Ureter (tissue), 1 donor: ENCODE measurements at places on chromosomes 7 and 10. TPM values are rescaled to one million over a fixed set of nuclear protein-coding genes. Genes with fewer than 3 reads are reported as not detected.

TAS2R5 gene
- 6.2 TPM for total RNA-seq

HKDC1 gene
- 0.10 TPM for total RNA-seq

MOGAT3 gene
- total RNA-seq = not detected

HYAL4 gene
- total RNA-seq = 0.23 TPM

PIK3AP1 gene
- total RNA-seq = 3.3 TPM

NPSR1 gene
- total RNA-seq = not detected

SLC12A9 gene
- total RNA-seq = 41.9 TPM

HECW1 gene
- 1.3 TPM for total RNA-seq

GPR146 gene
- total RNA-seq = 8.7 TPM

NEUROD6 gene
- total RNA-seq = not detected

PDGFA gene
- 31.5 TPM for total RNA-seq

SEC61A2 gene
- 8.6 TPM for total RNA-seq

ARHGAP22 gene
- 4.6 TPM for total RNA-seq

TRIM50 gene
- total RNA-seq = not detected

ZNF365 gene
- total RNA-seq = 0.21 TPM

MINDY4 gene
- total RNA-seq = 16.8 TPM

ADCY1 gene
- total RNA-seq = 4.6 TPM

CPA4 gene
- total RNA-seq = not detected

FAM131B gene
- 0.57 TPM for total RNA-seq

SLIT1 gene
- 0.34 TPM for total RNA-seq

ALOX5 gene
- 237 TPM for total RNA-seq
